Fibroblast of skin of right quadriceps (primary cell): ENCODE measurements at places on chromosomes 12 and 14.

DNA sequence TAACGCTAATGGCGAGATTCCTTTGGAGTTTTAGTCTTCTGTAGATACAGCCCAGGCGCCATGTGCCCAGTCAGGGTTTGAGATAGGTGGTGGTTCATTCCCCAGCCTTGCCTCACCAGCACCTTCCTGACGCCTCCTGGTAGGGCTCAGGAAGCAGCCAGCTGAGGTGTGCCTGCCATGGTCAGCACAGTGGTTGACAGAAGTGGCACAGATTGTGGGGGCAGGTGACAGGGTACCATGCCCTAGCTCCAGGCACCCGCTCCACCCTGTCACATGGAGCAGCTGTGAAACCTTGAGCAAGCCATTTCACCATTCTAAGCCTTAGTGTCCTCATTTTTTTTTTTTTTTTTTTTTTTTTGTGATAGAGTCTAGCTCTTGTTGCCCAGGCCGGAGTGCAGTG is 45.6 kb downstream of the EVL start:
- no peak for DNase-seq

- no peak for DNase-seq
Observed at GRCh38 chr12:130154276-130155070, 7.8 kb upstream of the FZD10 start.

GRCh38 chr12:57372233-57372632 is 58.6 kb downstream of the R3HDM2 start:
- DNase-seq: peak; percentile 22

DNA sequence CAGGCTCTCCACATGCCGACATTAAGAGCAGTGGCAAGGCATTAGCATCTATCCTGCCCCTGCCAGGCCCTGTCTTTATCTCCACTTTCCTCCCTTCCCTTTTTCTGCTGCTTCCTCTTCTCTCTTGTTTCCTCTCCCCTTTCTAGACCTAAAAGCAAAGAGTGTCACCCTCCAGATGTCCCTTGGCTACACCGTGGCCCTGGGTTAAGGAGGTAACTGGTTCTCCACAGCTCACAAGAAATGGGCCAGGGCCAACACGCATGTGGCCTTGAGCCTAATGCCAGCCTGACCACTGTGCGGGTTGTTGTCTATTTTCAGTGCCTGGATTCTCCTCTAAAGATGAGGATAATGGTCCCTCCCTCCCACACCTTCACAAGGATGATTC is 41.7 kb upstream of the DDX11 start:
- DNase-seq: no peak

GRCh38 chr14:92740440-92740839 is 8.0 kb downstream of the LGMN start:
- no peak for DNase-seq

- DNase-seq: peak; percentile 69
Observed at GRCh38 chr12:90938451-90938850, 16.5 kb downstream of the CCER1 start.

DNA sequence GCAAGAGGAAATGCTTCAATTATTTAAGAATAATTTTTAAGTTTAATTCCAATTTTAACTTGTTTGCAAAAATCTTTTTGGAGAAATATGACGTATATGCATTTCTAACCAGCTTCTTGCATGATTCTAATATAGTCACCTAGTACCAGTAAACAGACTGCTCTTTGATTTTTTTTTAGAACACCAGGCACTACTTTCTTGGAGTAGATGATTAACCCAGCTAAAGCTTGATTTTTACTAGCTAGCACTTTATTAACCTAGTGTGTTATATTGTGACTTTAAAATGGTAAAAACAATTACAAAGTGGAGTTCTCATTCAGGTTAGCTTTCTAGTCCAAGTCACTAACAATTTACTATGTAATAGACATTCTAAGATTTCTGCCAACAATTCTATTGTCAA is 32.6 kb upstream of the FGD4 start:
- no peak for DNase-seq

DNA sequence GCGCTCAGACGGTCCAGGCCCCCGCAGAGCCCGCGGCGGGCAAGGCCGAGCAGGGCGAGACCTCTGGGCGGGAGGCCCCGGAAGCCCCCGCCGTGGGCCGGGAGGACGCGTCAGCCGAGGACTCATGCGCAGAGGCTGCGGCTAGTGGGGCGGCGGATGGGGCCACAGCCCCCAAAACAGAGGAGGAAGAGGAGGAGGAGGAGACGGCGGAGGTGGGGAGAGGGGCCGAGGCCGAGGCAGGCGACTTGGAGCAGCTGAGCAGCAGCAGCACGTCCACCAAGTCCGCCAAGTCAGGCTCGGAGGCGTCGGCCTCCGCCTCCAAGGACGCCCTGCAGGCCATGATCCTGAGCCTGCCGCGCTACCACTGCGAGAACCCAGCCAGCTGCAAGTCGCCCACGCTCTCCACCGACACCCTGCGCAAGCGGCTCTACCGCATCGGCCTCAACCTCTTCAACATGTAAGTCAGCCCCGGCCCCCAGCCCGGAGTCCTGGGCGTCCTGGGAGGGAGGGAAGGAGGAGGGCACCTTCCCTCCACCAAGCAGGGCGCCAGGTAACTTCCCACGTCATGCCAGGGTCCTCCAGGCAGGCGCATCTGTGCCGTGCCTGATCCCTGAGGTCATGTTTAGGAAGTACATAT is 72.4 kb downstream of the IQSEC3 start:
- DNase-seq: peak; percentile 10

DNA sequence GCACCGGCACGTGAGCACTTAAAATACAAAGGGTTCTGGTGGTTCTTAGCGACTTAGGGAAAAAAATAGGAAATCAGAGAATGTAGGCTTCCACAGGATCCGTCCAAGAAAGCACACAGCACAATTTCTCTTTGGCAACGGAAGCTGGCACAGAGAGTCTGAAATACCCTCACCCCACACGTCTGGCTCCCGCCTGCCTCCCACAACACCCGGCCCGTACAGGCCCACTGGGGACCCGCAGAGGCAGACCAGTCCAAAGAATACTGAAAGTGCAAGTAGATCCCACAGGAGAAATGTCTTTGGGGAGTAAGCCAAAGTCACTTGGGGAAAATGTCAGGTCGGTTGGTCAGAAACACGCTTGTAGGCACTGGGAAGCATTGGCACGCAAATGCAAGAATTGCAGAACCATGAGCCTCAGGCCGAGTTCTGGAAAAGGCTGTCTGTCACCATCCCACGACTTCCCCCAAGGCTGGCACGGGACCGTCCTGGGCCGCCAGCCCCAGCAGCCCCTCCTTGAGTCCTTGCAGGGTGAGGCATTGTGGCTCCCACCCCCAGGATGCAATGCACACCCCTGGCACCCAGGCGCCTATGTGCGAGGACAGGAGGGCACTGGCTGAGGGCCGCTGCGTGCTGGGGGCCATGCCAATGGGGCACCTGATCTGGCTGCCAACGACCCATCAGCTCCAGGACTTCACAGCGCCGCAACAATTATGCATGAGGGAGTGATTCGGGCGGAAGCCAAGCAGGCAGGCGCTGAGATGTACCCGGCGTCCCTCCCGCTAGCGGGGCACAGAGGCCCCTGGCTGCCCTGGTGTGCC is 29.7 kb downstream of the CHGA start:
- DNase-seq: no peak

- DNase-seq: no peak
Observed at GRCh38 chr14:52043690-52044089, 25.2 kb downstream of the NID2 start.

DNA sequence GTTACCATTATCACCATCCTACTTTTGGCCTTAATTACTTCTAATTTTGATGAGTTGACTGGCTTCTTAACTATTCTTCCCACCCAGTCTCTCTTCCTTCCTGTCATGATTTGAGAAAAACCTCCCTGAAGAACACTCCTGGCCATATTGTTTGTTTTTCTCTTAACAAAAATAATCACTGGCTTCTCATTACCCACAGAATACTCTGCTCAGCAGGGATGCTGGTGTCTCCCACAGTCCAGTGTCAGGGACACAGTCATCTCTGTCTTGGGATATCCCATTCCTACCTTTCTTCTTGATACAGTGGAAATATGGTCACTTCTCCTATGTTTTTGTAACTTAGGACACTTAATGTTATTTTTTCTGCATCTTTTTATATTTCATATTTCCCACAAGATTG is 103.7 kb downstream of the SRGAP1 start:
- no peak for DNase-seq

GRCh38 chr12:12716151-12716792 is 896 bp upstream of the CDKN1B start:
- no peak for DNase-seq

DNA sequence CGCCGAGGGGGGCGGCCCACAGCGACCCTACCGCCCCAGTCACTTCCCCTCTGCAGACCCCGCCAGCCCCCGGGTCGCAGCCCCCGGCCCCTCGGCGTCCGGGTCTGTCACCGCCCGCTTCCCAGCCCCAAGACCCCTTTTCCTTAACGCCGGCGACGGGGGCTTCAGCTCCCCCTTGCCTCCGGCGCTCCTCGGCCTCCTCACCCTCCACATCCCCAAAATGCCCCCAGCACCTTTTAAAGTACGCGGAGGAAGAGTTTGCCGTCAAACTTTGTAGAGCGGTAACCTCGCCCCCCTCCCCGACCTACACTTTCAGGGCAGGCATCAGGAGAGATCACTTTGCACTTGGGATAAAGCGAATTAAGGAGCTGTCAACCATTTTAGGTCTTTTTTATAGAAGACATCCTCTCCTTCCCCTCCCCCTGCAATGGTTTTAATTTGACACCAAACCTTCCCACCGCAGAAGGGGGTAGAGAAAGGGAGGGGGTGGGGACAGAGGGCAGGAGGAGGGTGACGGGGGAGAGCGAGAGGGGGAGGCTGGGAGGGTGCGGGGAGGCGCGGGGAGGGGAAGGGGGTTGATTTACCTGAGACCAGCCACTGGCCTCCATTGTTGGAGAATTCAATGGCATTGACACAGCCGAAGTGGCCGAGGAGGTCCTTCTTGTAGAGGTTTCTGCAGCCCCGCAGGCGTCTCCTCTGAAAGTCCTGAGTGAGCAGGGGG is 578 bp downstream of the DCAF5 start:
- DNase-seq: peak; percentile 57

DNA sequence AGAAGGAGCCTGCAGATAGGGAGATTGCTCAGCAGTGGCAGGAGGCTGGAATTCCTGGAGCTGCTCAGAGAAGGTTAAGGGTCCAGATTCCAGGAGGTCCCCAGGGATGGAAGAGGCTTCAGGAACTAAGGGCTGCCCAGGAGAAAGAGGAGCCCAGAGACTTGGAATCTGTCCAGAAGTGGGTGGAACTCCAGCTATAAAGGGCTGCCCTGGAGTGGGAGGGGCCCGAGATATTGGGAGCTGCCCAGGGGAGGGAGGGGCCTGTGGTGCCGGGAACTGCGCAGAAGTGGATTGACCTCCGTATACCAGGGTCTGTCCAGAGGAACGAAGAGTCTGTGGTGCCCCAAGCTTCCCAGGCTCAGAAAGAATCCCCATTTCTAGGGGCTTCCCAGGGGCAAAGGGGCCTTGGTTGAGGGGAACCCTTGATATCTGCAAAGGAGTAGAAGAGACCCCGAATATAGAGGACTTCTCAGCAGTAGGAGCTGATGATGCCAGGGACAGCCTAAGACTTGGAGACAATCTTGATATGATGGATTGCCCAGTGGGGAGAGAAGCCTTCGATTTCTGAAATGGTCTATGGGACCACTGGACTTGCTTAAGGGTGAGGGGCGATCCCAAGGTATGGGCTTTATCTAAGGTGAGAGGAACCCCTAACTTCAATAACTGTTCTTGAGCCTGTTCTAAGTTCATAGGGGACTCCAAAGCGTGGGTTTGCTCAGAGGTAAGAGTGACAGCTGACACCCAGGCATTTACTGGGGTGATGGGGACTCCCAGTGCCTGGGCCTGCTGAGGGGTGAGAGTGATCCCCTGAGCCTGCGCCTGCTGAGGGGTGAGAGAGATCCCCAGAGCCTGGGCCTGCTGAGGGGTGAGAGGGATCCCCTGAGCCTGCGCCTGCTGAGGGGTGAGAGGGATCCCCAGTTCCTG is 45.0 kb downstream of the FAM186A start:
- peak; percentile 36 for DNase-seq

DNA sequence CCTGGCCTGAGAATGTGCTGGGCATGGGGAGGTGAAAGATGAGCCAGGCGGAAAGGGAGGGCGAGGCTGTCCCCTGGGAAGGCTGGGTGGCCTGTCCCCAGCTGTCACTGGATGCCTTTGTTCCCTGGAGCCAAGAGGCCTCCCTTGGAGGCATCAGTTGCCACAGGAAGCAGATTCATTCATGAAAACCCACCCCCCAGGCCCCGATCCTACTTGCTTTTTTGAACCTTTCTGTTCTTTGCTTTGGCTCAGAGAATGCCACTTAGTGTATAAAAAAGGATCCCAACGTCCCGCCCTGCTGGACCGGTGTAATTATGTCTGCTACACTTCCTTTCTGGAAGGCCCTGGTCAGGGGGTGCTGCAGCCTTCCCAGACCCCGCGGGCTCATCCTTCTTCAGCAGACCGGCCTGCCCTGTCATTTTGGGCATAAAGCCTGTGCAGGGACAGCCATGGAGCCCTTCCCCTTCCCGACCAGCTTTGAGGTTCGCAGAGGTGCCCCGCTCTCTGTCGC is 220.2 kb downstream of the SLC41A2 start:
- no peak for DNase-seq

GRCh38 chr14:23544511-23545447 is 6.8 kb downstream of the ZFHX2 start:
- DNase-seq: no peak

- peak; percentile 58 for DNase-seq
Observed at GRCh38 chr12:81558031-81558430, 201.1 kb downstream of the PPFIA2 start.

DNA sequence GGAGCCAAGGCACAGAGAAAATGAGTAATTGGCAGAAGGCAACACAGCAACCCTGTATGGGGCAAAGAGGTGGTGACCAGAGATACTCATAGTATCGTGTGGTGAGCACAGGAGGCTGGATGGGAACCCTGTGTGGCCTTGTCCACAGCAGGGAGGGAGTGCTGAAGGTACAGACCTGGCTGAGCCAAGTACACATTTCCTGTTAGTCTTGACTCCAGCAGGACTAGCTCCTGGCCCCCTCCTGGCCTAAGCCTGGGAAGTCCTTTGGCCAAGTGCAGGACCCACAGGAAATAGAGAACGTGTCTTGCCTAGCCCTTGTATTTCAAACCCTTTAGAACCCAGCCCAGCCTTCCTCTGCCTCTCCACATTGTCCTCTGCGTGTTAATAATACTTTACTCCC is 289.8 kb upstream of the PWP1 start:
- no peak for DNase-seq

- no peak for DNase-seq
Observed at GRCh38 chr12:113088971-113089756, 32.6 kb downstream of the DTX1 start.

DNA sequence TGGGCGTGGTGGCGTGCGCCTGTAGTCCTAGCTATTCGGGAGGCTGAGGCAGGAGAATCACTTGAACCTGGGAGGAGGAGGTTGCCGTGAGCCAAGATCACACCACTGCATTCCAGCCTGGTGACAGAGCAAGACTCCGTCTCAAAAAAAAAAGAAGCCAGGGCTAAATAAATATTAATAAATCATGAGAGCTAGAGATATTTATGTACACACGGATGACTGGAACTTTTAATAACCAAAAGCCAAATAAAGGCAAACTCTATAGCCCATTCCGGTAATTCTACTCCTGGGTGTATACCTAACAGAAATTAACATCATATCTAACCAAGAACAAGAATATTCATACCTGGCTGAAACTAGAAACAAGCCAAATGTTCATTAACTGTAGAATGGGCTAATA is 7.7 kb upstream of the TRAFD1 start:
- DNase-seq: no peak
